Activated CD4-positive, alpha-beta memory T cell treated with anti-CD3 and anti-CD28 coated beads for 36 hours (primary cell): ENCODE measurements at places on chromosomes 6 and 20.
A peak's percentile ranks its signal among the peaks of the same experiment; 100 is the strongest.

DNA sequence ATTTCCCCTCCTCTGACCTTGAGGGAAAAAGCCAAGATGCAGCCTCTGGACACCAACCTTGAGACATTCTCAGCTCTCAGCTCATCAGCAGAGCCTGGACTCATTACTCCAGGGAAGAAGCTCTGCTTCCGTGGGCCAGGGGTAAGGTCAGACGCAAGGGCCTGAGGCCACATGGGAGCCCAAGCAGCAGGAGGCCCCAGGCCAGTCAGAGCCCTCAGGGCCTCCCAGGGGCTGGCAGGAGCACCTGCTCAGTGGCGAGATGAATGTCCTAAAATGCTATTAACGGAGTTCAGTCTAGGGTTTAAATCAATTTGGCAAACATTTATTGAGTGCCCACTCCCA lies 208.6 kb downstream of the ERMARD start:
- H3K36me3 ChIP-seq: no peaks in the 10 kb centered on the region
- H3K27me3 ChIP-seq: peaks cover 19% of the 10 kb centered on the region
- DNase-seq: no peak
- H3K4me1 ChIP-seq: peaks cover 12% of the 10 kb centered on the region
- H3K4me3 ChIP-seq: no peak overlapping the region

GRCh38 chr6:156065849-156066248 lies 610.2 kb upstream of the NOX3 start:
- no peak overlapping the region for H3K27ac ChIP-seq
- no peak overlapping the region for H3K4me3 ChIP-seq
- DNase-seq: no peak
- H3K4me1 ChIP-seq: peaks cover 2% of the 10 kb centered on the region
- no peaks in the 10 kb centered on the region for H3K27me3 ChIP-seq

GRCh38 chr6:149111556-149112115 lies 205.9 kb upstream of the TAB2 start:
- H3K4me1 ChIP-seq: peaks cover 39% of the 10 kb centered on the region
- no peak overlapping the region for H3K4me3 ChIP-seq
- H3K36me3 ChIP-seq: peaks cover 2% of the 10 kb centered on the region
- no peak overlapping the region for H3K27ac ChIP-seq
- H3K27me3 ChIP-seq: no peaks in the 10 kb centered on the region

DNA sequence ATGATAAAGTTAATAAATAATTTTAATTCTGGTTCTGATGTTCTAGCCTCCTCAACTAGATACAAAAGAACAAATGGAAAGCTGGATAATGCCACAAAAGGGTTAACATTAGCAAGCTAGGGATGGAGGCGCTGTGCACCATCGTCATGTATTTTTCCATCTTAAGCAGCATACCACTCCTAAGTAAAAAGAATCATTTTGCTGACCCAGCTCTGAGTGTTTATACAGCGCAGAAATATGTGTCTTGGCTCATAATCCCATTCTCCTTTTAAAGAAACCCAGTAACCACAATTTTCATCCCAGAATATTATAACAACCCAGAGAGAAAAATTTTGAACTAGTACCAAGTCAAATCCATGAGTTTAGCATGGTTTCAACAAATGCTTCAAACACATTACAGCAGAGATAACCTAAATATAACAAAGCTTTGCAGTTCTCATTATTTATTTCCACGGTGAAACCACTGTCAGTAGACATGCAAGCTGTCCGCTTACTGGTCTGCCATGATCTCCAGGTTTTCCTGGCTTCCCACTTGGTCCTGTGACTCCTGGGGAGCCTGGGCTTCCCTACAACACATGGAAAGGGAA lies 111.1 kb downstream of the COL12A1 start:
- H3K27me3 ChIP-seq: no peaks in the 10 kb centered on the region
- no peaks in the 10 kb centered on the region for H3K36me3 ChIP-seq
- no peak overlapping the region for H3K4me3 ChIP-seq
- no peaks in the 10 kb centered on the region for H3K4me1 ChIP-seq
- H3K27ac ChIP-seq: no peak overlapping the region
- DNase-seq: no peak

- H3K4me1 ChIP-seq: peaks cover 2% of the 10 kb centered on the region
- no peak overlapping the region for H3K4me3 ChIP-seq
Observed at GRCh38 chr6:37309046-37309445, 44.7 kb upstream of the RNF8 start.

DNA sequence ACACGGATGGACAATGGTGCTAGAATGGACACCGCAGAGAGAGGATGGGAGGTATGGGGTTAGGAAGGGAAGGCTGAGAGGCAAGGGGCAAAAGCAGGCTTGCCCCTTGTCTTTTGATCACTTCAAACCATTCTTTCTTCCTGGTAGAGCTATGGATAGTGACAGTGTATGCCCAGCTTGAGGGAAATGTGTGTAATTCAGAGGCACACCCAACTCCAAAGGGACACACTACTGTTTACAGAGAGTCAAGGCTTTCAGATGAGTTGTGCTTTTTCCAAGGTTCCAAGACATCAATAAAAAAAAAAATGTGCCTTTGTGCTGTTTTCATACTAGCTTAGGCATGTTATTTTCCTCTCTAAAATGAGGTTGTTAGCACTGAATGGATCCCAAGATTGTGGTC lies 185.0 kb downstream of the MCHR2 start:
- no peak overlapping the region for H3K27ac ChIP-seq
- DNase-seq: no peak
- no peak overlapping the region for H3K4me3 ChIP-seq
- peaks cover 15% of the 10 kb centered on the region for H3K27me3 ChIP-seq
- no peaks in the 10 kb centered on the region for H3K4me1 ChIP-seq

GRCh38 chr20:11375966-11376365 lies 541.7 kb upstream of the BTBD3 start:
- H3K4me1 ChIP-seq: no peaks in the 10 kb centered on the region
- H3K27ac ChIP-seq: no peak overlapping the region
- no peak for DNase-seq
- H3K27me3 ChIP-seq: no peaks in the 10 kb centered on the region

- no peak overlapping the region for H3K4me3 ChIP-seq
- no peak overlapping the region for H3K27ac ChIP-seq
- H3K27me3 ChIP-seq: no peaks in the 10 kb centered on the region
- no peak for DNase-seq
- H3K4me1 ChIP-seq: no peaks in the 10 kb centered on the region
Observed at GRCh38 chr6:156219973-156220372, 557.2 kb upstream of the ARID1B start.

- H3K4me3 ChIP-seq: peak overlapping the region; percentile 69
- H3K27ac ChIP-seq: no peak overlapping the region
- peaks cover 12% of the 10 kb centered on the region for H3K27me3 ChIP-seq
- H3K36me3 ChIP-seq: peaks cover 1% of the 10 kb centered on the region
- DNase-seq: no peak
- H3K4me1 ChIP-seq: peaks cover 27% of the 10 kb centered on the region
Observed at GRCh38 chr6:37695273-37695672, 2.4 kb downstream of the MDGA1 start.

DNA sequence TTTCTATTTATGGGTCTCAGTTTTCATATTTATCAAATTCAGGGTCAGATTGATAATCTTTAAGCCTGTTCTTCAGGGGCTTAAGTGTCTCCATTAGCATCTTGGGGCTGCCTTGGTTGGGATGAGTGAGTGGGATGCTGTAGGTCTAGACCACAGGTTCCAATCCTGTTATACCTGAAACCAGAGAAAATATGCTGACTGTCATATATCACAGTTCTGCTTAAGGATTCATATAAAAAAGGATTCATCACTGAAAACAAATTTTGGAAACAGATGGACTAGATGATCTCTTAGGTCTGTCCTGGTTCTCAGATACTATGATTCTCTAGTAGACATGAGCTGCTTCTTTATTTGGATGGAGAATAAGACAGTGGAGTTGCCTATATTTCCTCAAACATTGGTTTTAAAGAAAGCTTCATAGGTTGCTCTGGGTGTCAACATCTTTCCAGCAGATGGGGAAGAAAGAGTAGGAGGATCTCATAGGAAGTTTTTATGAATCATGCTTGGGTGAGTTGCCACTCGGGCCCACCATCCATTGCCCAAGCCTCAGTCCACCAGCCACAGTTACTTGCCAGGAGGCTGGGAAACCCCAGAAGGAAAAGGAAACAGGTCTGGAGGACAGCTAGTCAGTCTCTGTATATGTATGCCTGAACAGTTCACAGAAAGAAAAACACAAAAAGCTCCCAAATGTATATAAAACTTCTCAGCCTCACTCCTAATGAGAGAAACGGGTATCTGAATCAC lies 42.9 kb upstream of the MAP7 start:
- DNase-seq: no peak
- H3K4me1 ChIP-seq: peaks cover 33% of the 10 kb centered on the region
- H3K27ac ChIP-seq: peak overlapping the region; percentile 89
- no peaks in the 10 kb centered on the region for H3K27me3 ChIP-seq
- H3K4me3 ChIP-seq: no peak overlapping the region
- H3K36me3 ChIP-seq: peaks cover 42% of the 10 kb centered on the region

DNA sequence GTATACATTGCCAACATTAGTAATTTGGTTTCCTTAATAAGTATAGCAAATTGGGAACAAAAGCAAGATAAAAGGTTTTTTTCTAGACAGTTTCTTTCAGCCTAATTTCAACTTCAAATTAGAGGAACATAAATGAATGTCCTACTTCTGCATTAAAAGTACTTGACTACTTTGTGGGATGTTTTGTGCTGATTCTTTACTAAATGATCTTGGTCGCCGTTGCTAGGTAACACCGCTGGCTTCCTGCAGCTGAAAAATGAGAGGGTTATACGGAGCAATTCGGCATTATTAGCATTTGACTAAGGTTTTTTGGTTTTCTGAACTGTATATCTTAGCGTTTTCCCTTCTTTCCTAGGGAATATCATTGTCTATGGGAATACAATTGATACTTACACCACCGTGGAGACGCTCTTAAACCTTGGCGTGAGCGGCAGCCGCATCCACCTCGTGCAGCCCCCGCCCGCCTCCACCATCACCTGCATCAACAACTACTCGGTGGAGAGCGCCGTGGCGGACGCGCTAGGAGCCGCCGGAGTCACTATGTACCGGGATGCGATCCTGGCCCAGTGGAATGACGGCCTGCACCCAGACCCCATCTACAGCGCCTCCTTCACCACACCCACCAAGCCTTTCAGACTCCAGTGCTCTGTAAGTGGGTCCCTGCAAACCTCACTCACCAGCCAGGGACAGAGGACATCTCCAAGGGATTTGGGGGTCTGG lies 90.9 kb upstream of the INSM1 start:
- no peak for DNase-seq
- no peak overlapping the region for H3K27ac ChIP-seq
- peaks cover 15% of the 10 kb centered on the region for H3K27me3 ChIP-seq
- no peaks in the 10 kb centered on the region for H3K4me1 ChIP-seq
- H3K36me3 ChIP-seq: no peaks in the 10 kb centered on the region

DNA sequence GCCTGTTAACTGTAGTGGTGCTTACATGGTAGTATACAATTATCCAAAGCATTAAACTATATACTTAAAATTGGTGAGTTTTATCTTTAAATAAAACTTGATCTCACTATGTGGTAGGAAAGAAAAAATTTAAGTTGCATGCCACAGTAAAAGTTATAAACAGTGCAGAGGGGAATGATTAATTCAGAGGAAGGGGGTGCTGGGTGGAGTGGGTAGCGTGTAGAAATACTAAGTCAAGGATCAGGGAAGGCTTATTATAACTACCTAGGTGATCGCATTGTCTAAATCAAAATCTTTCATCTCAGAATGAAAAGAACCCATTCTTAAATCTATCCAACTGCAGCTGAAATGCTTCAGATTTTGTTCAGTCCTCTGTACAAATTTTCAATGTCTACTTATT lies 428.3 kb downstream of the ADGRB3 start:
- no peak overlapping the region for H3K27ac ChIP-seq
- no peaks in the 10 kb centered on the region for H3K27me3 ChIP-seq
- H3K36me3 ChIP-seq: no peaks in the 10 kb centered on the region
- H3K4me3 ChIP-seq: no peak overlapping the region

GRCh38 chr20:44171775-44172571 lies 15.0 kb downstream of the JPH2 start:
- H3K4me3 ChIP-seq: no peak overlapping the region
- H3K4me1 ChIP-seq: no peaks in the 10 kb centered on the region
- peaks cover 29% of the 10 kb centered on the region for H3K27me3 ChIP-seq
- no peaks in the 10 kb centered on the region for H3K36me3 ChIP-seq
